Bone marrow (tissue), 2 donors: ENCODE measurements at places on chromosomes 6 and 20.

GRCh38 chr6:19934996-19935591 lies 97.9 kb downstream of the ID4 start:
- no peak for DNase-seq

DNA sequence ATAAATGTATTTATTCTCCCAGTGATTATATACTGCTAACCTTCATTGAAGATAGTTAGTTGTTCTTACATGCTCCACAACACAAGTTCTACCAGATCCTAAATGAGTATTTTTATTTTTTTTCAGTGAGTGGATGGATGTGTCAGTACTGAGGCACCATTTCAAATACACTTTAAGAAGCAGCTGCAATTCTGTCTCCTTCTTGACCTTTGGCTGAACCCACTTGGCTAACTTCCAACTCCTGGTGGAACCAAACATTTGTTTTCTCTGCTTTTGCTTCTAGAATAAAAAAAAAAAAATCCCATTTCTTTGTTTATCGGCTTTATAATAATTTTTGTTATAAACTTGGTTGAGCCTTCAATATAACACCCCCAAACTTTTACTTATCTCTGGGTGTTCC lies 458.3 kb upstream of the MAP3K7 start:
- DNase-seq, result no peak

- no peak for DNase-seq
Measured at GRCh38 chr20:32628960-32629530, 43.9 kb upstream of the NOL4L start.

DNA sequence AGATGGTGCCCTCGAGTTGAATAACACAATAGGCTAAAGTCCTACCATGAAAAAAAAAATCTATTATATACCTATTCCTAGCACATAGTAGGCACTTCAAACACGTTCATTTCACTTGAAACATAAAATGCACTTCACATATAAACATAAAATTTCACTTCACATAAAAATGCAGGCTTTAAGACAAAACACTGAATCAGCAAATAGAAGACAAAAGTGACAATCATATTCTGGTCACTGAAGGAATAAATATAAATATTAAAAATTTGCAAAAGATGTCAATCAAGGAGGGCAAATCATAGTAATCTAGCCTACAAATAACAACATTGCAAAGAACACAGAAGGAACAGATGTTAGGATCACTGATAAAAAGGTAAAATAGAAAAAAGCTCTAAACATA lies 153.1 kb downstream of the LMBRD1 start:
- no peak for DNase-seq

- no peak for DNase-seq
Measured at GRCh38 chr6:83707829-83708545, 914 bp downstream of the SNAP91 start.

- no peak for DNase-seq
Measured at GRCh38 chr20:41228858-41229257, 88.7 kb downstream of the ZHX3 start.

- no peak for DNase-seq
Measured at GRCh38 chr6:67127041-67127440, 1420.0 kb upstream of the EYS start.

DNA sequence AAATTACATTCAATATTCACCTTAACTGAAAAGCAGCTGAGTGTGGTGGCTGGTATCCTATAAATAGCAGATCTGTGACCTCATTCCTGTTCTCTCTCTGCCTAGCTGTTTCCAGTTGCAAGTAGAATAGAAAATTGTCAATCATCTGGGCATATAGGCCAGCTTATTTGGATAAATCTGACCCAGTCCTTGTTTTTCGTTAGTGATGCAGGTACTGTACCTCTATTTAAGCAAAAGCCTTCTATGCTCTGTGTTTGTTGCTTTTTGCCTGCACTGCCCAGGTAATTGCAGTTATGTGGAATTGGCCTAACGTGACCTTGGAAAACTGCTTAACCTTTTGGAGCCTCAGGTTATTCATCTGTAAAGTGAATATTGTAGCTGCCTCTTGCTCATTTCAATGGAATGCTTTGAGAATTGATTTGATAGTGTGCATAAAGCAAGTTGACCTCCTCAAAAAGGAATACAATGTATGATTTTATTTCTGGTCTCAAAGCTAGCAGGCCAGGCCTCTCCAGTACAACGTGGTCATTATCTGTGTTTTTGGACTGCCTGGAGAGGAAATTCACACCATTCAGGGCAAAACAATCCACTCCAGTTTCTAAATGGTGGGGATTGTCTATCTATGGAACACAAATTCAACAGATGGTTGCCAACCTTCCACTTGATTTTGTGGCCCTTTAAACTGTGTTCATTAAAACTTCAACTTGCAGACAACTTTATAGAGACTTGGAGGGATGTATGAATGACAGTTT lies 508.7 kb upstream of the CITED2 start:
- peak; percentile 16 for DNase-seq

DNA sequence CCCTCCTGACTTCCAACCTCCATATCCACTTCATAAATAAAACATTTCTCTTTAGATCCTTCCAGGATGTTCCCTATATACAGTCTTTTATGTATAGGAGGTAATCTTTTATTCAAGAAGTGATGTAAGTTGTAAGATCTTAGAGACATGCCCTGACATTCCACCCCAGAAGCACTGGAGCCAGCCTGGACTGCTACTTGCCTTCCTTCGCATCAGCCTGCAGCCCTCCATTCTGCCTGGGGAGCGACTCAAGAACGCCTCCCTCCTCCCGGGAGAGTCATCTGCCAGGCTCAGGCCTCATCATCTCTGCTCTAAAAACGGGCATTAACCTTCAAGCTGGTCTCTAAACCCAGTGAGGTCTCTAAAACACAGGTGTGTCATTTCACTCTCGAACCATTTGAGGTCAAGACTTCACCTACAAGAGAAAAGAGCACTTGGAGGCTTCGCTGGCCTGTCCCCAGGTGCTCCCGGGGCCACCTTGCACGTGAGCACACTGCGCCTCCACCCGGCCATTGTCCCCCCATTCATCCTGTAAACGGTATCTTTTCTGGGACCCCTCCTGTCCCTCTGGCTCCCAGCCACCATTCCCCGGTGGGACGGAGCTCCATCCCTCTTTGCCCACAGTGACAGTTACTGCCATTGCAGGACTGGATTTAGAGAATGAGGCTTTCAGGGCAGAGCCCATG lies 107.5 kb upstream of the PDE10A start:
- DNase-seq, result no peak

DNA sequence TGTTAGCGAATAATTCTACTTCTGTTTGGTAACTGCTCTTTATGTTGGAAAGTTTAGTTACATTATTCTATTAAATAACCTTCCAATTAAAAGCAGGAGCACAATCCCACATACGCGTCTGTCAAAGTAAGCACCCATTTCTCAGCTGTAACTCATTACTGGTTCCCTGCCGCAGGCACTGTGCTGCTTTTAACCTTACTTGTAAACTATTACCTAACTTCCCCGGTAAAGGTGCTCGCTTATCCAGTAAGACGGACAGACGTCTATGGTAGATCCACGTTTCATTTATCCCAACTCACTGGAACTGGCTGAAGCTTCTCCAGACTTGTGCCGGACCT lies 529 bp upstream of the ENPP4 start:
- no peak for DNase-seq

GRCh38 chr6:14510038-14510437 lies 392.5 kb downstream of the CD83 start:
- DNase-seq, result no peak

- DNase-seq, result no peak
Measured at GRCh38 chr6:113634352-113635163, 222.6 kb upstream of the MARCKS start.

DNA sequence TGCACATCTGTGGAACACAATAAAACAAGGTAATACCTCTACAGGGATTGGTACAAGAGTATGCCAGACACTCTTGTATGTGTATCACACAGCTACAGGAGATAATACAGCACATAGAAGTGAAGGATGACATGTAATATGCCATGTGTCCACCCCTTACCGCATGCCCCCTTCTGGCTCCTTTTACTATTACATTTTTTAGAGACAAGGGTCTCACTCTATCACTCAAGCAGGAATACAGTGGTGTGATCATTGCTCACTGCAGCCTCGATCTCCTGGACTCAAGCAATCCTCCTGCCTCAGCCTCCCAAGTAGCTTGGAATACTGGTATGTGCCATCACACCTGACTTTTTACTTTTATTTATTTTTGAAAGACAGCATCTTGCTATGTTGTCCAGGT lies 4.2 kb upstream of the NCR3 start:
- DNase-seq, result peak; percentile 83

- no peak for DNase-seq
Measured at GRCh38 chr6:165880686-165881085, 217.6 kb upstream of the PDE10A start.

DNA sequence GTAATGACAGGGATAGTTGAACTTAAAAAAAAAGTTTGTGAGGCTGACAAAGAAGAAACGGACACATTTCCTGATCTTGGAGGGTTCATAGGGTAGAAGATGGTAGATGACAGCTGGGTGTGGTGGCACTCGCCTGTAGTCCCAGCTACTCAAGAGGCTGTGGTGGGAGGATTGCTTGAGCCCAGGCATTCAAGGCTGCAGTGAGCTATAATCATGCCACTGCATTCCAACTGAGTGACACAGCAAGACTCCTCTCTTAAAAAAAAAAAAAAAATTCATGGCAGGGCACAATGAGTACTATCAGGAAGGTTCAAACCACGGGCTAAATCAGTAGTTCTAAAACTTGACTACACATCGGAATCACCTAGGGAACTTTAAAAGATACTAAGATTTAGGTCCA lies 2.0 kb upstream of the MICA start:
- DNase-seq, result no peak

DNA sequence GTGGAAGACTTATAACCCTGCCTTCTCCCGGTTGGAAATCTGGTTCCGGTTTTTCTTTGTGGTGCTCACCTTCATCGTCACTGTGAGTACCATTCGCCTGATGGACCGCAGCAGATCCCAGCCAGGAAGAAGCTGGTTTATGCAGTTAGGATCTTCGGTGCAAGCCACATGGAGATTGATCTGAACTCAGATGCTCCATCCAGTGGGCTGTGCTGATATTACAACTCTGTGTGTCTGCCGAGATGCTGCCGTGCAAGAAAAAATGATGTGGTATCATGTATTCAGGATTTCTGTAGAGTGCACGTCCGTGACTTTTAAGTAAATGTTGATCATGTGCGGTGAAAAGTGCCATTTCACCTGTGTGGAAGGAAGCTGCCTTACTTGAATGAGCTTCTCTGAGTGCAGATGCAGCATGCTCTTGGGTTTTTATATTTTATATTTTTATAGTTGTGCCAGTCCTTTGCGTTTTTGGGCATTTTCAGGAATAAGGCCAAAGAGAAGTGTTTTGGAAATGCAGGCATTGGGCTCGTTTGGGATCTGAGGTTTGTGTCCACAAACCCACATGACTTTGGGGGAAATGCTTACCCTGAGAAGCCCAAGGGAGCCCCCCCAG lies 39.2 kb downstream of the DYNLT1 start:
- DNase-seq, result no peak

- DNase-seq, result no peak
Measured at GRCh38 chr6:100726666-100727065, 154.5 kb downstream of the ASCC3 start.

- DNase-seq, result no peak
Measured at GRCh38 chr6:42185597-42185996, 9.2 kb downstream of the GUCA1B start.

DNA sequence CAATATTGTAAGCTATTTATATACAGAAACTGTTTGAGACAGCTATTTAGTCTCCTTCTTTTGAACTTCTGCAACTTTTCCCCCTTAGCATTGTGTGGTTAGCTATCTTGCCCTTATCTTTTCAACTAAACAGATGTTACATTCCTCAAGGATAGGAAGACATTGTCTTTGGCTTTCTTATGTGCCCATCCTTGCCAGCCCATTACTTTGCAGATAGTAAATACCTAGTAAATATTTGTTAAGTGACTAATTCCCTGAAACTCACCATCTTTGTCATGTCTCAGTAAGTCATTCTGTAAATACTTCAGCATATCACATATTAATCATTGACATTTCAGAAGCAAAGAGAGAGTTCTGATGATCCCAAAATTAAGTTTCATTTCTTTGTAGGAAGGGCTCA lies 69.1 kb upstream of the FLRT3 start:
- DNase-seq, result no peak

DNA sequence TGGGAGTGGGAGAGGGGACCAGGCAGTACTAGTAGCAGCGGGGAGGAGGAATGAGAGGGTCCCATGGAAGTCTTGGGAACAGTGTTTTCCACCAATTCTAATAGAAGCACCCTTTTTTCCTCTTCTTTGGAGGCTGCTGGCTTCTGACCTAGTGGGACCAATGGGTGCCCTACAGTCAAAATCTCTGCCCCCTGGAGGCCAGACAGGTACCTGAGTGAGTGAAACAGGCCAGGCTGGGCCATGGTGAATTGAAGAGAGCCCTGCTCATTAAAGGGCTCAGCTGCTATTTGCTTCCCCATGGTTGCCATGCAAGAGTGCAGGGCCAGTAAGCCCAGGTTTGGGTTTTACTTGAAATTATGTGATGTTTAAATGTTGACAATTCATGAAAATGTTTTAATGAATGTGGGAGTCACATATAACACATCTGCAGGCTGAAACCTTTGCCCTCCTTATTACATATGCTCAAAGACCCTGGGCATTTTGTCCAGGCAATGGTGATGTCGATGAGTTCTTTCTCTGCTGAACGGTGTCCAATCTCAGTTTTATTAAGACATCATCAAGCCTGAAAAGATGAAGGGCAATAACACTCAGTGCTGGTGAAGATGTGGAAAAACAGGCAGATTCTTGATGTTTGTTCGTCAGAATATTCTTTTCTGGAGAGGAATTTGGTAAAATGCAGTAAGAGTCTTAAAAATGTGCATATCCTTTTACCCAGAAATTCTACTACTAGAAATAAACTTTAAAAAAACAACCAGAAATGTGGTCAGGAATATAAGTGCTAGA lies 42.3 kb upstream of the OCSTAMP start:
- DNase-seq, result no peak

DNA sequence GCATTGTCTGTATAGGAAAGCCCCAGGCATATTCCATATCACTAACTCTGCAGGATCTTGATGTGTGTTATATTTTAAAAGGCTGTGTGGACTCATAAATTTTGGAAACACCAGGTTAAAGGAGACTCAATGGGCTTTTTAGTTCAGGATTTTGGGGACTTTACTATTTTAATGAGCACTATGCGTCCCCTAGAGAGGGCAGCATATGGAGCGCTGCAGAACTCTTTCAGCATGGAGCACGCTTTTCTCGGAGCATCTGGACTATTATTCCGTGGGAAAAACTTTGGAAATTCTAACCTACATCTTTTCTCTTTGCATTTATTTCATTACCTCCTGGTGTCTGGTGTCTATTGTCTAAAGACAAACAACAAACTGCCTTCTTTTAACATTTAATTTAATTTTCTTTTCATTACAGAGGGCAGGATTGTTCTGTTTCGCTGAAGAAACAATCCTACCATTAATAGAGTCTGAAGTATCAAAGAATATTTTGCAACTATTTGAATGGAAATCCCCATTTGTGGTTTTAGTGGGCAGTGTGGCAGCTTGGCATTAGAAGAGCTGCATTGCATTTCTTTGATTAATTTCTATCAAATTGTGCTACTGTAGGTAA lies 399.9 kb upstream of the HSF2 start:
- DNase-seq, result no peak

DNA sequence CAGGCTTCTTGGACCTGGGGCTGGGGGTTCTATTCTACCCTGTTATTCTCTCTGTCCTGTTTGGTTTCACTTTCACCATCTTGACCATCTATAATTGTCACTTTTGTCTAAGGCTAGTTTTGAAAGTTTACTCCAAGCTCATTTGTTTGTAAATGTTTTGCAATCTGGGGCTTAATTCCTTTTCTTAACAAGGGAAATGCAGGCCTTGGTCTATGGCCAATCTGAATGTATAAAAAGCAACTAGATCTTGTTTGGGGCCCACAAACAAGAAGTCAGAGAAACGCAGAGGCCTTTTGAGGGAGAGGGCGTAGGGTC lies 86.3 kb upstream of the PREP start:
- no peak for DNase-seq

GRCh38 chr6:144305985-144306384 lies 20.9 kb downstream of the UTRN start:
- peak; percentile 42 for DNase-seq
